ENCODE measurements at places on chromosomes 7 and 10. TPM values are rescaled to one million over a fixed set of nuclear protein-coding genes. Genes with fewer than 3 reads are reported as not detected.

- DNase-seq, result no peak
Measured at GRCh38 chr7:131294553-131294952, 33.1 kb upstream of the MKLN1 start.

DNA sequence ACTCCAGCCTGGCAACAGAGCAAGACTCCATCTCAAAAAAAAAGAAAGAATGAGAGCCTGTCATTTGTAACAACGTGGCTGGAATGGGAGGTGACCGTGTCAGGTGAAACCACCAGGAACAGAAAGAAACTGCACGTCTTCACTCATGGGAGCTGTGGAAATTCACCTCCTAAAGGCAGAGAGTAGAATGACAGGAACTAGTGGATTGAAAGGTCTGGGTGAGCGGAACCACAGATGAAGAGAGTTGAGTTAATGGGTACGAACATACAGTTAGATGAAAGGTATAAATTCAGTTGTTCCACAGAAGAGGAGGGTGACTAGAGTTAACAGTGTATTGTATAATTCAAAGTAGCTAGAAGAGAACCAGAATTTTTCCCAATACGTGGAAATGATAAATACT lies 78.6 kb downstream of the MAD1L1 start:
- no peak for DNase-seq

- DNase-seq, result no peak
Measured at GRCh38 chr10:34809796-34810195, 5.3 kb downstream of the PARD3 start.

PILRA gene
- total RNA-seq, result 0.28 TPM

- no peak for DNase-seq
Measured at GRCh38 chr10:127587668-127588365, 38.7 kb downstream of the NPS start.

DNA sequence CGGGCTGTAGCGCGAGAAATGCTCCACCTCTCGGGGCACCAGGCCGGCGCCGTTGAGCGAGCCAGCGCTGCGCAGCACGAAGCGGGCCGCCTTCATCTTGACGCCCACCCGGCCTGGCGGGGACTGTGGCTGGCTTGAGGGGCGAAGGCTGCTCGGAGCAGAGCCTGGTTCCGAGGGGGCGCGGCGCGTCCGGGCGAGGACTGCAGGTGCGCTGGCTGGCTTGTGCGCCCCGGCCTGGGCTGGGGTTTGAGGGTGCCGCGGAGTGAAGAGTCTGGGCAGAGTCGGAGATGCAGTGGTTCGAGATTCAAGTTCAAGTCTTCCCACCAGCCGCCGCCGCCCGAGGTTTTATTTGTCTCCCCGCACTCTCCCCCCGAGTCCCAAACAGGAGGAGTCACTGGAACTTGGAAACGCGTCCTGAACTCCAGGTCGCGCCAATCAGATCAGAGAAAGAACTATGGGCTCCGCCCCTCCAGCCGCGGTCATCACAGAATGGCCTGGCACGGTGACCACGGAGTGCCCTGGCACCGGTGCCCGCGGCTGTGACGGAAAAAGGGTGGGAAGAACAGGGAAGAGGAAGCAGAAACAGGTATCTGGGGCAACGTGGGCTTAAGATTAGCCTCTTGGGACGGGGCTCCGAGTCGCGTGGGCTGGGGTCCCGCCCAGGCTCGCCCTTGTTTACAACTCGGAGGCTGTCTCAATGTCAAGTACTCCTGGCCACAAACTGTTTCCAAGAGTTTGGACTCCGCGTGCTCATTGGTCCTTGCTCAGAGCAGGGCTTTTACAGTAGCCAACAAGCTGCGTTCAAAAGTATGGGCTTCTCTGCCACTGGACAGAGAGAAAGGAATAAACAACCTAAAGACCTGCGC lies at the start of gene PDK4:
PDK4 (minus strand) TSS at position 319 of the 866 bp plus-strand sequence; CDS start at position 96, 223 bp downstream.
- peak; percentile 80 for DNase-seq

DNA sequence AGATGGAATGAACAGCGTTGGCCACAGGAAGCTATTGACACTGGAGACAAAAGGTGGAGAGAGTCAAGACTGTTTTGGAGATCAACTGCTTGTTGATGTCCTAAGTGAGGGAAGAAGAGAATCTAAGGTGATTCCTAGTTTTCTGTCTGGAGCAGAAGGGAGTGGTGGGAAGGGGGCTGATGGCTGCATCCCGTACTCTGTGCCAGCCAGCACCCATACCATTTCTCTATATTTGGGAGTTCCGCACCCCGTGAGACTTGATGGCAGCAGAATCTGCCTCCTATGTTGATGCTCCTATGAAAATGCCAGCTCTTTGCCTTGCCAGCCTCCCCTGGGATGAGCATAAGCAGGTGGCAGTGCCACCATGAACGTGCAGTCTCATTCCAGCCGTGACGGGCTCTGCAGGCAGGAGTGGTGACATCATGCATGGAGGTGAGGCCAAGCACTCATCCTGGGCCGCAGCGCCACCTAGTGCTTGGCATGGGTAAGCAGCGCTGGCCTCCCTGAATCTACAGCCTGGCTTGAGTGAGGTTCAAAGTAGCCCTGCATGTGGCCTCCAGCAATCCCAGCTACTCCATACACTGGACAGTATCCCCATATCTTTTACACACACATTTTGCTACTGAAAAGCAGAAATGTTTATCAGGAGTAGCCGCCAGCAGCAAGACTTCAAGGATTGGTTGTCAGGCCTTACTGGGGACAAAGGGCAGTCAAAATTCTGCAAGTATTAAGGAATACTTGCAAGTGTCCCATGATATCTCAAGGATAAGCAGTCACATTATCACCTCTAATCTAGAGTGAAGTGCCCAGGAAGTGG lies 43.0 kb downstream of the PODXL start:
- DNase-seq, result peak; percentile 85

GRCh38 chr10:123552760-123553554 lies 113.2 kb upstream of the GPR26 start:
- no peak for DNase-seq

HMX2 gene
- 0.07 TPM for total RNA-seq

GRCh38 chr7:136693166-136694119 lies 175.0 kb upstream of the CHRM2 start:
- no peak for DNase-seq

DNA sequence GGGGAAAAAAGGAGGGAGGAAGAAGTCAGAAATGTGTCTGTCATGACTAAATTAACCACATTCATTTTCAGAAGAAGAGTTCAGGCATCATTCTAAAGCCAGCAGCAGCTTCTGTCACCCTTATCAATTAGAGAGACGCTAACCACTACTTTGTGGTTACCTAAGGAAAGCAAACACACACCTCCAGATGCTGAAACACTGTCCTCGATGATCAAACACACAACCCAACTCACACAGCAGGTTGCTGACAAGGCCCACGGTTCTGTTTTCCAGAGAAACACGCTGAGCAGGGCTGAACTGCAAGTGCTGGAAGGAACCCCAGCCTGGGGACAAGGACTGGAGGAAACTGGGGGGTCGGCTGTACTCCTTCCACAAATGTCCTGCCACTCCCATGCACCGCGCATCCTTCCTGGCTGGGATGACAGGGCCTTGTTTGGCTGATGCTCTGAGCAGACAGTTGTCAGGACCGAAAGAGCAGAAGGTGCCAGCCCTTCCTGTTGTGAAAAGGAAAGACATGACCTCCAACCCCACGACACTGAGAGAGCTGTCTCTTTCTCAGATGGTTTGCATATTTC lies 36.6 kb downstream of the PRKCQ start:
- DNase-seq, result no peak

MOGAT3 gene
- 0.52 TPM for total RNA-seq

DNA sequence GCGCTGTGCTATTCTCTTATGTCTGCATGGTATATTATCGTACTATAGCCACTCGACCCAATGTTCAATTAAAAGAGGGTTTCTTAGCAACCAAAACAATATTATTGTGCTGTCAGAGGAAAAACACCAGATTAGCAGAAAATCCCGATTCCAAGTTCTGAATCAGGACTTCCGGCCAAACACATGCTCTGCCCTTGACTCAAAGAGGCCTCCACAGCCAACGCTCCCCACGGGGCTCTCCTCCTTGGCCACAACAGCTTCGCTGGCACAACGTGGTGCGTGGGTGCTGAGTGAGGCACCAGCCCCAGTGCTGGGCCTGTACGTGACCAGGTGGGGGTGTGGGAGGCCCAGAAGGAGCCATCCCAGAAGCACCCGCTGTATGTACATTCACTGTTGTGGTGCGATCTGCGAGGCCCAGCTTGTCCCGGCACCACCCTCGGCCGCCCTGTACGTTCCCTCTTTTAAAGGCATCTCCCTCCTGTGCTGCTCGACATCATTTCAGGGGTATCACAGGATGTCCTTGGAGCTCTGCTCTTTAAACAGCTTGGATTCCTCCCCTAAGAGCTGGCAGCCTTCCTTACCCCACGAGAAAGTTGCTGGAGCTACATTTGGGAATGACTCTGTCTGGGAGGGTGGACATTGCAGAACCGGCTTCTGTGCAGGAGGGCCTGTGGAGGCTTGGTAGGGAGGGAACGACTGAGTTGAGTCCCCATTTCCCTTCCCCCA lies 736.2 kb downstream of the PARD3 start:
- no peak for DNase-seq

OR2A12 gene
- not detected for total RNA-seq

GRCh38 chr7:8751557-8752231 lies 318.3 kb downstream of the NXPH1 start:
- no peak for DNase-seq

GRCh38 chr10:129825221-129825620 lies 138.9 kb downstream of the EBF3 start:
- DNase-seq, result no peak

- DNase-seq, result no peak
Measured at GRCh38 chr7:135441791-135442190, 68.1 kb downstream of the CNOT4 start.

GRCh38 chr10:12710594-12711349 lies 290.7 kb downstream of the CCDC3 start:
- peak; percentile 55 for DNase-seq

DNA sequence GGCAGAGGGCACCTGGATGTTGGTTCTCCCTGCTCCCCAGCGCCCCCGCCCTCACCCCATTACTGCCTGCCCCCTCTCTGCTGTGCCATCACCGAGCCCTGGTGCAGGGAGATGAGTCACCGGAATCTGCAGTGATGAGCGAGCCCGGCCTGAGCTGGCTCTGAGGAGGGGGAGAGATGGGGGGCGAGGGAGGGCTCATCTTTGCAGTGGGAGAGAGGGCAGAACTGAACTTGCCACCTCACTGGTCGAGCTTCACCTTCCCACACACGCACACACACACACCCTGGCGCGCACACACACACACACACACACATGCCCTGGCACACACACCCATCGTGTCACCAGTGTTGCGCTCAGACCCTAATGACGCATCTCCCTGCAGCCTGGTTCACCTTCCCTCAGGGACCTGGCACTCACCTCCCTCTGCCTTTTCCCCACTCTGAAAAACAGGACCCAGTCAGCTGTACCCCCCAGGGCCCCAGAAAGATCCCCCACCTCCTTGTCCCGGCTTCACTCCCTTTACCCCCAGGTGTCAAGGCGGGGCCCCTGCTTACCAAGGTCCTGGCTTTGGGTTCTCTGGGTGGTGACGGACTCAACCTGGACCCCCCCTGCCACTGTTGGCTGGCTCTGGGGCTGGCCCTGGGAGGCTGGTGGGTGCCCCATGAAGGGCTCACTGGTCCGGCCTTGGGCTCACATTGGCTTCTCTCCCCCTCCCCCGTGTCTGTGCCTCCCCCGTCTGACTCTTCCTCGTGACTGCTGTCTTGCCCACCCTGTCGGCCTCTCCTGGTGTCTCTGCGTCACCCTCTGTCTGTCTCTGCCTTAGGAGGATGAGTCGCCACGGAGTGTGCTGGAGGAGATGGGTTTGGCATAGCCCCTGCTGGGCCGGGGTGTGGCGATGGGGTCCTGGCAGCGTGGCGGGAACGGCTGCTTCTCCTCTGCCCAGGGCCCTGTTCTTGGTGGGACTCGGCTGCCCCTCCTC lies 5.4 kb downstream of the VGF start:
- DNase-seq, result peak; percentile 65

DNA sequence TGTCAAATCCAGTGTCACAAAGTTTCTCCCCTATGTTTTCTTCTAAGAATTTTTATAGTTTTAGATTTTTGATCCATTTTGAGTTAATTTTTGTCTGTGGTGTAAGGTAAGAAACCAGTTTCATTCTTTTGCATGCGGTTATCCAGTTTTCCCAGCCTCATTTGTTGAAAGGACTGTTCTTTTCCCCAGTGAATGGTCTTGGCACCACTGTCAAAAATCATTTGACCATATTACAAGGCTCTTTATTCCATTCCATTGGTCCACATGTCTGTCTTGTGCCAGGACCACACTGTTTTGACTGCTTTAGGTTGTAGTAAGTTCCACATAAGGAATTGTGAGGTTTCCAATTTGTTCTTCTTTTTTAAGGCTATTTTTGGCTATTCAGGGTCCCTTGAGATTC lies 64.0 kb downstream of the INPP5A start:
- no peak for DNase-seq

DNA sequence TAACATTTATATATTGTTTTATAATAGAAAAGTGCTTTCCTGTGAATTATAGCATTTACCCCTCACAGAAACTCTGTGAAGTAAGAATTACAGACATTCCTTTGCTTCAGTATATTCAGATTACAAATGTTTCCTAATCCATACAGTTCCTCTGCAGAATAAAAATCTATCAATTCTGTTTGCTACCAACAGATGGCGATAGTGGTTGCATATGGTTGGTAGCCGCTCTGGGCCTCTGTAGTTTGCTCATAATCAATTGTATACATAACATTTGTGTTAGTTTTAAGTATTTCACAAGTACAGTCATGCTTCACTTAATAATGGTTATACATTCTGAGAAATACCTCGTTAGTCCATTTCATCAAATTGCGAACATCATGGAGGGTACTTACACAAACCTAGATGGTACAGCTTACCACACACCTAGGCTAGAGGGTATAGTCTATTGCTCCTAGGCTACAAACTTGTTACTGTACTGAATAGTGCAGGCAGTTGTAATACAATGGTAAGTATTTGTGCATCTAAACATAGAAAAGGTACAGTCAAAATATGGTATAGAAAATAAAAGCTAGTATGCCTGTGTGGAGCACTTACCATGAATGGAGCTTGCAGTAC lies 94.4 kb upstream of the STEAP4 start:
- no peak for DNase-seq

DNA sequence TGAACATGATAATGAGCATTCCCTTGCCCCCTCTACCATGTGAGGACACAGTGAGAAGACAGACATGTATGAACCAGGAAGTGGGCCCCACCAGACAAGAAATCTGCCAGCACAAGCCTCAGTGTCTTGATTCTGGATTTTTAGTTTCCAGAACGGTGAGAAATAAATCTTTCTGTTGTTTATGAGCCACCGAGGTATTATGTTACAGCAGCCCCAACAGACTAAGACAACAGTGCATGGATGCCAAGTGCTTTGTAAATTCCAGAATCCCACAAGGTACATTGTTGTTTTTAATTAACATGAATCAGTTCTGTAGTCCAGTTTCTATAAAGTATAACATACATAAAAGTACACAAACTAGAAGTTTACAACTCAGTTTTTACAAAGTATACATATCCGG lies 162.2 kb downstream of the ARHGAP21 start:
- DNase-seq, result no peak

DNA sequence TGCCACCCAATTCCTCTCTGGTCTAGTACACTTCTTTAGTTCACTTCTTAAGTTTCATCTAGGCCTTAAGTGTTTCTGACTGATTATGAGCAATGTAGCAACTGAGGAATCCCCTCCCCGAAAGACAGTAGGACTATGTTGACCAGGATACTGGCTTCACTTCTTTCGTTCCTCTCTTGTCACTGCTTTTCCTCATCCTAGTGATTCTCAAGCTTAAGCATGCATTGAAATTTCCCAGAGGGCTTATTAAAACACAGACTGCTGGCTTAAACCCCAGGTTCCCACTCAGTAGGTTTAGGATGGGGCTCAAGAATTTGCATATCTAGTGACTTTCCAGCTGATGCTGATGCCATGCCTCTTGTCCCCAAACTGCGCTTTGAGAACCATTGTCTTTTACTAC lies 164.6 kb upstream of the WNT16 start:
- no peak for DNase-seq

GNAI1 gene
- 35.3 TPM for total RNA-seq

- no peak for DNase-seq
Measured at GRCh38 chr10:100254191-100254590, 13.2 kb downstream of the CWF19L1 start.
